ENCODE measurements at places on chromosomes 3 and 15.

DNA sequence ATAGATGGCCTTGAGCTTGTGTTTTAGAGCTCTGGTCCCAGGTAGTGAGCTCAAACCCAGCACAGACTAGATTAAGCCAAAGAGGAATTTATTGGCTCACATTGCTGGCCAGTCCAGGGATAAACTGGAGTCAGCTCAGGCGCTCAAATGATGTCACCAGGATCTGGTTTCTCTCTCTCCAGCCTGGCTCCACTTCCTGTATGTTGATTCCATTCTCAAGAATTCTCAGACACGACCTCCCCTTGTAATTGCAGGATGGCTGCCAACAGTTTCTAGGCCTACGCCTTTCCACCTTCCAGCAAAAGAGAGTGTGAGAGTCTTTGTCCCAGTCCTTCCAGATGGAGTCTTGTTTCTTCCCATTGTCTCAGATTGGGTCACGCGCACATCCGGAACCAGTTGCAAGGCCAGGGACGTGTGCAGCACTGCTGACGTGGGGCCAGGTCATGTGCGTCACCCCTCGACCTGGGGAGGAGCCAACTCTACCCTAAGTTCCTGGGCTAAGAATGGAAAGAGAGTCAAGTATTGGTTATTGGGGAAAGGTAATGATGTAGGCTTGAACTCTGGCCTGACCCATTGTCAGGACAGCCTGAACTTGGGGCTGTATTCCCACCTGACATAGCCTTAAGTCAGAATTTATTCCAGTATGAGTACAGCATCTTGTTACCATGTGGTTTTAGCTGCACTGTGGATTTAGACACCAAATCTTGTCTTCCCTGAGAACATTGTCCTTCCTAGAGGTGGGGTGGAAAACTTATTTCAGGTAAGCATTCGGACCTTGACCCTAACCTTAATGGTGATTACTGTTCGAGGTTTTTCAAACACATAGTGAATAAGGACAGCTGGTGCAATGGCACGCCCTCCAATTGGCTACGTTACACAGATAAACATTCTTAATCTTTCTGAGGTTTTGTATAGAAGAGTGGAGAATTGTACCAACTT is 31.6 kb downstream of the CACNA1D start:
- no peak for DNase-seq

- no peak for DNase-seq
Measured at GRCh38 chr3:99854756-99855298, 37.2 kb downstream of the CMSS1 start.

DNA sequence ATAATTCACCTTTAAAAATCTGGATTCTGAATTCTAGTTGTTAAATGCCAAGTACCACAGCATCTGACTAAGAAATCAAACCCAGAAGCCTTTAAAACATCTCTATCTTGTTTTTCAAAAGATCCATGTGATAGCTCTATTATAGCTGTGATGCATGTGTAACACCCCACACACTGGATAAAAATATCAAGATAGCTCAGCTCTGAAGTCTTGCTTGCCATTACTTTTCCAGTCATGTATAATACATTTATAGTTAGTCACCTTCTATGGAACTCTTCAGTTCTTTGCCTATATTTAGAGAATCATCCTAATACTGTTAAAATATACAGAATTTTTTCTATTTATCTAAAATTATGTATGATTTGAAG is 11.6 kb downstream of the ARPP19 start:
- DNase-seq: no peak

DNA sequence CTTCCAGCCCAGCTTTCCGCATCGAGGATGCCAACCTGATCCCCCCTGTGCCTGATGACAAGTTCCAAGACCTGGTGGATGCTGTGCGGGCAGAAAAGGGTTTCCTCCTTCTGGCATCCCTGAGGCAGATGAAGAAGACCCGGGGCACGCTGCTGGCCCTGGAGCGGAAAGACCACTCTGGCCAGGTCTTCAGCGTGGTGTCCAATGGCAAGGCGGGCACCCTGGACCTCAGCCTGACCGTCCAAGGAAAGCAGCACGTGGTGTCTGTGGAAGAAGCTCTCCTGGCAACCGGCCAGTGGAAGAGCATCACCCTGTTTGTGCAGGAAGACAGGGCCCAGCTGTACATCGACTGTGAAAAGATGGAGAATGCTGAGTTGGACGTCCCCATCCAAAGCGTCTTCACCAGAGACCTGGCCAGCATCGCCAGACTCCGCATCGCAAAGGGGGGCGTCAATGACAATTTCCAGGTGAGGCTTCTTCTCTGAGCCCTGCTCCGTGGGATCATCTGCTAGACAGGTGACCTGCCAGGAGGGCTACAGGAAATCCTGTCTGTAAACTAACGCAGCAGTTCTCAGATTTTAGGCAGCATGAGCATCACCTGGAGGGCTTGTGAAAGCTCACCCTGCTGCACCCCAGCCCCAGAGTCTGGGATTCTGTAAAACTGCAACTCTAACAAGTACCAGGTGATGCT is 1.6 kb downstream of the THBS1 start:
- no peak for DNase-seq

- no peak for DNase-seq
Measured at GRCh38 chr3:153138276-153139210, 23.5 kb upstream of the RAP2B start.

GRCh38 chr3:24405057-24405456 is 89.6 kb downstream of the THRB start:
- DNase-seq: no peak

DNA sequence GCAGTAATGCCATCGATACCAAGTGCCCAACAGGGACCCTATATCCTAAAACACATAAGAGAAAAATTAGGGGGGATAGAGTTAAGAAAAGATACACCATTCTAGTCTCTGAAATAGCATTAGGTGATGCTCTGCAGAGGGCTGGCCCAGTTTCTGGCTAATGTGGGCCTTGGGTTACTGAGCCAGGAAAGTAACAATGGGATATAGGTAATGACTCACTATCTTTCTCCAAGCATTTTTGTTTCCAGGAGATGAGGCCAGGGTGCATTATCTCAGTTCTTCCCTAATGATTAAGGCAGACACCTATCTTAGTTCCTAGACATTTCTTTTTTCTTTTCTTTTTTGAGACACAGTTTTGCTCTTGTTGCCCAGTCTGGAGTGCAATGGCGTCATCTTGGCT is 50.0 kb downstream of the PRKAR2A start:
- DNase-seq: no peak

- DNase-seq: no peak
Measured at GRCh38 chr15:75749820-75750219, 37.2 kb upstream of the CSPG4 start.

GRCh38 chr15:75832114-75832513 is 11.1 kb upstream of the UBE2Q2 start:
- no peak for DNase-seq

DNA sequence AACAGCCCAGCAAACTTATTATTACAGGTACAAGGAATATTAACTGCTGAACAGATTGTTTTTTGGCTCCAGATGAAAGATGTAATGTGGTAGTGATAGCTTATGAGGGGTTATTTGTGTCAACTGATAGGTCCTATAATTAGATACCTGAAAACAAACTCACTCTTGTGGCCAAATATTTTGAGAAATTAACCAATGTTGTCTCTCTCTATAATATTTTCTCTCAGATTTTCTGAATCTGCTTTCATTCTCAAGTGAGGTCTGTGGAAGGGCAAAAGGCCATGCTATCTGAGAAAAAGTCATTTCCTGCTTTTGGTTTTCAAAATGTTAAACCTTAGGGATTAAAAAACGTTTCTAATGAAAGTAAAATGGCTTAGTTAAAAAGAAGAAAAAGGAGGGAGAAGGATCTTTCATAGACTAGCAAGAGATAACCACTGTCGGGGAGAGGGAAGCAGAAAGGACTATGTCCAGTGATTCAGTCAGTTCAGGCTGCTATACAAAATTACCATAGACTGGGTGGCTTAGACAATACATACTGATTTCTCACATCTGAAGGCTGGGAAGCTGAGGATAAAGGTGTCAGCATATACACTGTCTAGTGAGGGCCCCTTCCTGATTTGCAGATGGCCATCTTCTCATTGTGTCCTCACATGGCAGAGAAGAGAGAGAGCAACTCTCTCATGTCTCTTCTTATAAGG is 277.5 kb upstream of the P2RY1 start:
- no peak for DNase-seq

DNA sequence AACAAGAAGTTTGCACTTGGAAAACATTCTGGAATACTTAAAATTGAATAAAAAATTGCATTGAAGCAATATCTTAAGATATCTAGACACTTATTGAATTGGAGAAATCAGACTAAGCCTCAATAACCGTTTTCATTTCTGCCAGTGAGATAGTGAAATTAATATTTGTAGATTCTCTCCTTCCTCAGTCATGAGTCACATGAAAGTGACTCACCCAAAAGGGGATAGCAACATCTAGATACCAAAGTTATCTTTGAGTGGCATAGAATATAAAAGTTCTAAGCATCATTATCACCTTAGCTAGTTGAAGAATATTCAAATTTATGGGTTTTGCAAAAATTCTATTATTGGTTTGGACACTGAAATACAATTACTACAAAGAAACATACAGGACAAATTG is 614.8 kb upstream of the ZNF717 start:
- DNase-seq: no peak

DNA sequence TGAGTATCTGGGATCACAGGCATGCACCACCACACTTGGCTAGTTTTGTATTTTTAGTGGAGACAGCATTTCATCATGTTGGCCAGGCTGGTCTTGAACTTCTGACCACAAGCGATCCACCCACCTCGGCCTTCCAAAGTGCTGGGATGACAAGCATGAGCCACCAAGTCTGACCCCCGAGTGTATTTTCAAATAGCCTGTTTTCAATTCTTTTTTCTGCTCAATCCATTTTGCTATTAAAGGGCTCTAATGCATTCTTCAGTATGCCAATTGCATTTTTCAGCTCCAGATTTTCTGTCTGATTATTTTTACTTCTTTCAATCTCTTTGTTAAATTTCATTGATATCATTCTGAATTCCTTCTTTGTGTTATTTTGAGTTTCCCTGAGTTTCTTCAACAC is 5.8 kb downstream of the OR5H6 start:
- no peak for DNase-seq

DNA sequence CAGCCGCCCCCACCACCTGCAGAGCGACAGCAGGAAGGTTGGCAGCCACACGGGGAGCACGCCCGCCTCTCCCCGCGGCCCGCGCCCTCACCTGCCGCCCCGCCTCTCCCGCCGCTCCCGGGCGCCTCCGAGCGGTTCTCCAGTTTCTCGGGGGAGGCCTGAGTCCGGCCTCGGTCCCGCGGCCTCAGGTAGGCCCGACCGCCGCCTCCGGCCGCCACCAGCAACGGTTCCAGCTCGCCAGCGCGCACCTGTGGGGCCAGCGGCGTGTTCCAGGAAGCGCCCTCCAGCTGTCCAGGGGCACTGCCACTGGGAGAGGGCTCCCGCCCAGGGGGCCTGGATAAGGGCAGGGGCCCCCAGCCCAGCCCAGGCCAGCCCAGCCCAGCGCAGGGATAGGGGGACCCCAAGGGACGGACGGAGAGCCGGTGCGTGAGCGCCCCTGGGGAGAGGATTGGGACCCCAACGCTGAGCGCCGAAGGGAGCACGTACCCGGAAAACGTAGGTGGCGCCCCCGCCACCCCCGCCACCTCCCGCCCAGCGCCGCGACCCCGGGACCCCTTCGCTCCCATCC is 2.2 kb downstream of the LTK start:
- no peak for DNase-seq

DNA sequence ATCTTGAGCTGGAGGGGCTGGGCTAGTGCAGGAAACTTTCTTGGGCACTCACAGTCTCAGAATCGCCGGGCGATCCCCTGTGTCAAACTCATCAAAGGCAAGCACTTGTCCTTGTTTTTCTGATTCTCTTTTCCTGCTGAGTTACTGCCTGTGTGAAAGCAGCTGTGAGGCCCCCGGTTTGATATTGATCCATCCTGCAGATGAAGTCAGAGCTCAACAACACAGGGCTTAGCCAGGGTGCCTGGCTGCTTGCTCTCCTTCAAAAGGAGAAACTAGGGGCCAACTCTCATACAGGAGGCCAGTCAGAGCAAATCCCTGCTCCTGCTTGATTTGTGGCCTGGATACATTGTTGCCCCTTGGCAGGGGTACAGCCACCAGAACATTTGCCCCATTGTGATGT is 22.9 kb downstream of the CLSTN2 start:
- DNase-seq: no peak

- no peak for DNase-seq
Measured at GRCh38 chr3:15326037-15326436, 6.3 kb downstream of the SH3BP5 start.

- DNase-seq: no peak
Measured at GRCh38 chr15:101049856-101050622, 130.9 kb downstream of the LRRK1 start.

- no peak for DNase-seq
Measured at GRCh38 chr3:13890377-13891016, 10.6 kb upstream of the WNT7A start.

DNA sequence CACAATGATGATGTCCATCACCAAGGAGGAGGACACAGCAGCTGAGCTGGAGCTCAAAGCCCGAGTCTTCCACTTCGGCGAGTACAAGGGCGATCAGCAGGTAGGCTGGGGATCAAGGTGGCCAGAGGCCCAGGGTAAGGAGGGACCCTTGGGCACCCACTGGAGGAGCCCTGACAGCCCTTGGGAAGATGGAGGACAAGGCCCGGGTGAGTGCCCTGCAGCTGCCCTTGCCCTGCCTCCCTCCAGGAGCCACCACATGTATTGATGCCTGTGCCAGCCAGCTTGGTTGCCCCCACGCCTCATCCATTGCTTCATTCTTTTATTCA is 38.4 kb downstream of the CFAP100 start:
- DNase-seq: no peak

DNA sequence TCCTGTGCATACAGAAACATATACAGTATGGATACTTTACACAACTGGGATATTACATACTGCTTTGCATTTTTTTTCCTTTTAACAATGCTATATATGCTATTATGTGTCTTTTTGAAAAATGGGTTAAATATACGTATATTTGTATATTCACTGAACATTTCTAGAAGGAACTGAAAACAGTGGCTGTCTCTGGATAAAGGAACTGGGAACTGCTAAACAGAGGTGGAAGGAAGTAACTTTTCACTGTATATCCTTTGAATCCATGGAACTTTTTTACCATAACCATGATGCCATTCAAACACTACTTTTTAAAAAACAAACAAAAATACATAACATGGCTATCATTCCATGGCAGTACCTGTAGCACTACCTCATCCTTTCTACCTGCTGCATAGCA is 1.8 kb downstream of the MTFMT start:
- DNase-seq: no peak

All from stimulated activated CD4-positive, alpha-beta T cell treated with anti-CD3 and anti-CD28 coated beads, Interleukin-2, amount 100 ng/mL, for 4 hours (primary cell).